ENCODE measurements at places on chromosomes 2 and 18.

GRCh38 chr2:235421618-235422017 lies 72.2 kb upstream of the AGAP1 start:
- no peak for DNase-seq

GRCh38 chr2:231923951-231924888 lies 2.0 kb downstream of the NPPC start:
- no peak for DNase-seq

DNA sequence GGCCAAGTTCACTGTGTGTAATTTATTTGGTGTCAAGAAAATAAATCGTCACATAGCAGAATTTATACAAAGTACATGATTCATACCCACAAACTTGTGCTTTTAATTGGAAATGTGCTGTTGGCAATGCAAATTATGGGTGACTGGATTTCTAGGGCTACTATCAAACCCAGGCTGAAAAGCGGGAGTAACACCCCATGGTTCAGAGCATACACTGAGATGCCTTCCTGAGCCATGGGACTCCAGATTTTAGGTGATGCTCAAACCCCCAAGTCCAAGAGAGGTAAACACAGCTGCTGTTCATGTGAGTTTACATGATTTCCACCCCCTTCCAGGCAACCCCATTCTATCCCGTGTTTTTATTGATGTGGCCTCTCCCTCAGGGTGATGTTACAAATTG lies 565.9 kb upstream of the ID2 start:
- DNase-seq: no peak

DNA sequence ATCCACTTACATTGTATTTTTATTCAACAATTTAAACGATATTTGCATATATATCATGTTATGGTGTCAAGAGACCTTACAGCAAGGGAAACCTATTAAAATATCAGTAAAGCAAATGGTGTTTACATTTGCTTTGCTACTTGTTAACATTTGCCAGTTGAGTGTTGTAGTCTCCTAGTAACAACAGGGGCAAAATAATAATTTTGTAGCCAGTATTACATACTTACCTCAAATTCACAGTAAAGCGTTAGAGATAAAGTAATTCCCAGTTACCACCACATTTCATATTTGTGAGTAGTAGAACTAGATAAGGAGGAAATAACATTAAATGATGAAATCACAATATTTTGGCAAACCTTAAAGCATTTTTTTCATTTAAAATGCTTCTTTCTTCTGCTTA lies 71.3 kb downstream of the FASTKD2 start:
- DNase-seq: no peak

DNA sequence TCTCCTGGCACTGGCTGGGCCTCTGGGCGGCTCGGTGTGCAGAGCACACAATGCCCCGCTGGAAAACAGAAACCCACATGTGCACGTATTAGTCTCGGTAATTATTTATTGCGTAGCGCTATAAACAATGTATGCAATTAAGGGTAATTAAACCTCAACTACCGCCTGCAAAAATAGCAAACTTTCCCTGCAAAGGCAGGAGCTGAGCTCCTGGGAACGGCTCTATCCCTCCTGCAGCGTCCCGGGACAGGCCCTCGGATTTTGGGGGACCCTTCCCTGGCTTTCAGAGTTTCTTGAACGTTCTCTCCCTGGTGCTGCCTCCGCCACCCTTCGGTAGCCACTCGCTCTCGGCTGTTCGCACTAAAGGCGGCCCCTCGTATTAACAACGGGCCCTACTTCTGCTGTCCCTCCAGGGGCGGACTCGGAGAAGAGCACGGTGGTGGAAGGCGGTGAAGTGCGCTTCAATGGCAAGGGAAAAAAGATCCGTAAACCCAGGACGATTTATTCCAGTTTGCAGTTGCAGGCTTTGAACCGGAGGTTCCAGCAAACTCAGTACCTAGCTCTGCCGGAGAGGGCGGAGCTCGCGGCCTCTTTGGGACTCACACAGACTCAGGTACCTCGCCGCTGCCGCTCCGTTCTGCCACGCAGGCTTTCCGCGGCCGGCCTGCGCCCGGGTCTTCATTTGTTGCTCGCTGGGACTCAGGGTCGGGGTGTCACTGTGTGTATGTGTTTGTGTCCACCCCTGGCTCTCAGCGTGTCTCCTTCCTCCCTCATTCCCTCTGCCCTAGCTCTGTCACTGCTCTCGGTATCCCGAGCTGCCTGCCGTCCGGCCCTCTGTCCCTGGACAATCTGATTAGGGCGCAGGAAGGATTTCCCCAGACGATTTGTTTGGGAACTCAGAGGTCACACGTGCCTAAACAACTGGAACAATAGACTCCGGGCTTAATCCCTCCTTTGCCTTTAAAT lies 1.2 kb downstream of the DLX1 start:
- peak; percentile 69 for DNase-seq

DNA sequence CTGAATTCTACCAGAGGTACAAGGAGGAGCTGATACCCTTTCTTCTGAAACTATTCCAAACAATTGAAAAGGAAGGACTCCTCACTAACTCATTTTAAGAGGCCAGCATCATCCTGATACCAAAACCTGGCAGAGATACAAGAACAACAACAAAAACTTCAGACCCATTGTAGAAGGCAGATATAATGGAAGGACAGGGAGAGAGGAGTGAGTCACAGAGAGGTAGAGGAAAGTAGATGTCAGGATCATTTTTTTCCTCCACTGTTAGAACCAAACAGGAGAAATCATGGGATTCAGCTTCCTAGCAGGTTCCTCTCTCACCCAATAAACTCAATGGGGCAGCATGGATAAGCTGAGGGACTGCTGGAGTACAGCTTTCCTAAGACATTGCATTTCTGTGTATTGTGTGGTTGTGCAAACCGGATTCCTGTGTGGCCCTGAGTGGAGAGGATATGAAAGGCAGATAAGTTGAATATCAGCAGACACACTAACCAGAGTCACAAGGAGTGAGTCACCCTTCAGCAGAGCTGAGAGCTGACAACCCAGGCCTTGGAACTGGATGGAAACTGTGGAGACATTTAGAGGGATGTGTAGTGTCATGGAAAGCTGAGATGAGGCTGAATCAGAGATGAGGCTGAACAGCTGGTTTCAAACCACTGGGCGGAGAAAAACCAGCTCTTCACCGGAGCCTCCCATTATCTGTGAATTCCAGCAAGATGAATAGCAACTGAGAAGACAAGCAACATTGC lies 60.9 kb upstream of the MMADHC start:
- peak; percentile 85 for DNase-seq

DNA sequence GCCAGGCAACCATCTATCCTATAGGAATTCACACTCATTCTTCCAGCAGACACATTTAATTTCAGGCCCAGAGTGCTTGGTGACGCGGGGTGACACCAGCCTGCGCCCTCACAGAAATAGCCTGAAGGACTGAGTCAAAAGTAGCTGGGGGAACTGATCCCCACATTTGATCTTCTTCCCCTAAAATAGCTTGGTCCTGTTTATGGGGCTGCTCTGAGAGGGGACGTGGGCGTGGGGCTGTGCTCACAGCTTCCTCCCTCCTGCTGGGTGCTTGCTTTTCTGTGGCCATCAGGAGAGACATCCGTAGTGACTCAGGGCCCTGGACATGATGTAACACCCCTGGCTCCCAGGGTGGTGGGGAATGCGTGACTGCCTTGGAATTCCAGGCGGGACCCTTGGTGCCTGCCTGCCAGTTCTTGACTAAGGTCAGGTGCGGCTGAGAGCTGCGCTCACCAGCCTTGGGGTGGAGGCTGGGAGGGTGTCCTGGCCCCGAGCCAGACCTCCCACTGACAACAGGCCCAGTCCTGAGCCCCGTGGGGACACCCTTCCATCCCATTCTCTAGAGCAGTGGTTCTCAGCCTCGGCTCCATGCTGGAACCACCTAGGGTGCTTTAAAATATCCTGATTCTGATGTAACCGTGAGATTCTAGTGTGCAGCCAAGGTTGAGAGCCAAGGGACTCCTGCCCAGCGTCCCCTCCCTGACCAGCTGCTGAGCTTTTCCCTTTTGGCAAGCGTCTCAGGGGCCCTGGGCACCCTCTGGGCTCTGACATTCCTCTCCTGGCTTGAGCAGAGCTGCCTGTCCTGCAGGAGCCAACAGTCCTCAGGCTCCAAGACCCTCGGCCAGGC lies 47.4 kb upstream of the SMAD7 start:
- peak; percentile 97 for DNase-seq

DNA sequence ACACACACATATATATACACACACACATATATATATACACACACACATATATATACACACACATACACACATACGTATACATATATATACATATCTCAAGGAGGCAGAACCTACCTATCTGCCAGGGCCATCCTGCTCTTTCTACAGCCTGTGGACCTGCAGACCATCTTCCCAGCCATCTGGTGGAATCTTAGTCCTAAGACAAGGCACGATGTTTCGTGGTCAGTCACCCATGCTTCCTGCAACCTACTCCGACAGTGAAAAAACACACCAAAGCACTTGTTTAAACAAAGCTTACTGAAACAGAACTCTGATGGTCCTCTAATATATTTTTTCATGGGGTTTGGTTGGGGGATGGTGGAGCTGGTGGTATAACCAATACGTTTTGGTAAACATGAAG lies 164.2 kb upstream of the ZNF521 start:
- no peak for DNase-seq

DNA sequence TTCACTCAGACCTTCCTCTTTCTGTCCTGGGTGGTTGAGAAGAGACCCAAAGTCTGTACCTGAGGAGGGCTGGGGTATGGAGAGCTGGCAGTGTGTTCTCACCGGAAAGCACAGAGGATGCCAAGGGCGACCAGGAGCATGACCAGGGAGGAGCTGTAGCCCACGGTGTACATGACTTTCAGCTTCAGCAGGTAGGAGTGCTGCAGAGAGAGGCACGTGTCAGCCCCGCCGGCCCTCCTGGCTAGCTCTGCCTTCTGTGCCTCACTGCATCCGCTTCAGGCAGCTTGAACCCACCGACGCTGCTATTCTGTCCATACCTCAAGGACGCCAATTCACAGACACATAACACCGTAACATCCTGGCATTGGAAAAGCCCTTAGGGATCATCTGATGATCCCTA lies 34.0 kb downstream of the TMEM37 start:
- no peak for DNase-seq

GRCh38 chr2:196367633-196368032 lies 196.3 kb upstream of the STK17B start:
- no peak for DNase-seq

- DNase-seq: peak; percentile 82
Measured at GRCh38 chr2:11344342-11344955, at the start of gene ROCK2. ROCK2 (minus strand) TSS chr2:11344636; CDS start chr2:11344136, 500 bp downstream.

- peak; percentile 22 for DNase-seq
Measured at GRCh38 chr2:224284134-224284946, 117.6 kb downstream of the FAM124B start.

DNA sequence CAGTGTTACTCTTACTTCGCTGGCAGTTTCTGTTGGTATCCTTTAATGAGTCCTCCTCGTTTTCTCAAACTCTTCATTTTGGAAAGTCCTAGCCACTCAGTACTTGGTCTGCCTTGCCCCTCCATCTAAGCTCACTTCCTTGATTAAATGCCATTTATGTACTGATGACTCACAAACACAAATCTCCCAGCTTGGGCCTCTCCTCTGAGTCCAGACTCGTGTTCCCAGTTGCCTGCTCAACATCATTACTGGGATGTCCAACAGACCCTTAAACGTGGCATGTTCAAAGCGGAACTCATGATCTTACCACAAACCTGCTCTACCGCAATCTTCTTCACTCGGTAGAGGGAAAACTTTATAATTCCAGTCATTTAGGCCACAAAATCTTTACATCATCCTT lies 13.8 kb upstream of the CCDC68 start:
- DNase-seq: no peak

DNA sequence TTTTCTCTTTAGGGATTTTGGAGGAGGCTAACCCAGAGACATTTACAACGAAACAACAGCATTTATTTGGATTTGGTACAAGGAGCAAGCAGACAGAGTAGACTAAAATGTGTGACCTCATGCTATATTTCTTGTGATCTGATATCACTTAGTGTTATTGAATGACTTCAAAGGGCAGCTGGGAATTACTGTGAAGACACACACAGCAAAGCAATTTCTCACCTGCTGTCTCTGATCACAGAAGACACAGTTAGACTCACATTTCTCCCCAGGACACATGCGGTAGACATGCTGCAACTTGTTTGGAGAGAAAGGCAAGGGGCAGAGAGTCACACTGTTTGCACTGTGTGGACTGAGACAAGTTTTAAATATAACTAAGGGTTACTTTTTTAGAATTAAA lies 67.5 kb downstream of the LTBP1 start:
- DNase-seq: no peak

DNA sequence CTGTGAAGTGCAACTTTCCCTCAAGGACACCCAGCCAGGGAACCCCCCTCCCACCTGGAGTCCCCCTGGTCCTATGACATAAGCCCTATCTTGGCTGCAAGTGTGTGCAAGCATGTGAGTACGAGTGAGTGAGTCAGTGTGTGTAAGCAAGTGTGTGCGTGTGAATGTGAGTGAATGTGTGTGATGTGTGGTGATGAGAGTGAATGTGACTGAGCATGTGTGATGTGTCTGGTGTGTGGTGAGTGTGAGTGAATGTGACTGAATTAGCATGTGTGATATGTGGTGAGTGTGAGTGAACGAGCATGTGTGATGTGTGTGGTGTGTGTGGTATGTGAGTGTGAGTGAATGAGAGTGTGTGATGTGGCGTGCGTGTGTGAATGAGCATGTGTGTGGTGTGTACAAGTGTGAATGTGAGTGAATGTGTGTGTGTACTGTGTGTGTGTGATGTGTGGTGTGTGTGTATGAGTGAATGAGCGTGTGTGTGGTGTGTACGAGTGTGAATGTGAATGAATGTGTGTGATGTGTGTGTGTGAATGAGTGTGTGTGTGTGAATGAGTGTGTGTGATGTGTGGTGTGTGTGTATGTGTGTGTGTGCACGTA lies 68.8 kb upstream of the SMAD7 start:
- no peak for DNase-seq

- peak; percentile 9 for DNase-seq
Measured at GRCh38 chr2:181876614-181877063, 14.9 kb upstream of the ITPRID2 start.

GRCh38 chr2:119517433-119517832 lies 6.8 kb downstream of the SCTR start:
- DNase-seq: peak; percentile 18

DNA sequence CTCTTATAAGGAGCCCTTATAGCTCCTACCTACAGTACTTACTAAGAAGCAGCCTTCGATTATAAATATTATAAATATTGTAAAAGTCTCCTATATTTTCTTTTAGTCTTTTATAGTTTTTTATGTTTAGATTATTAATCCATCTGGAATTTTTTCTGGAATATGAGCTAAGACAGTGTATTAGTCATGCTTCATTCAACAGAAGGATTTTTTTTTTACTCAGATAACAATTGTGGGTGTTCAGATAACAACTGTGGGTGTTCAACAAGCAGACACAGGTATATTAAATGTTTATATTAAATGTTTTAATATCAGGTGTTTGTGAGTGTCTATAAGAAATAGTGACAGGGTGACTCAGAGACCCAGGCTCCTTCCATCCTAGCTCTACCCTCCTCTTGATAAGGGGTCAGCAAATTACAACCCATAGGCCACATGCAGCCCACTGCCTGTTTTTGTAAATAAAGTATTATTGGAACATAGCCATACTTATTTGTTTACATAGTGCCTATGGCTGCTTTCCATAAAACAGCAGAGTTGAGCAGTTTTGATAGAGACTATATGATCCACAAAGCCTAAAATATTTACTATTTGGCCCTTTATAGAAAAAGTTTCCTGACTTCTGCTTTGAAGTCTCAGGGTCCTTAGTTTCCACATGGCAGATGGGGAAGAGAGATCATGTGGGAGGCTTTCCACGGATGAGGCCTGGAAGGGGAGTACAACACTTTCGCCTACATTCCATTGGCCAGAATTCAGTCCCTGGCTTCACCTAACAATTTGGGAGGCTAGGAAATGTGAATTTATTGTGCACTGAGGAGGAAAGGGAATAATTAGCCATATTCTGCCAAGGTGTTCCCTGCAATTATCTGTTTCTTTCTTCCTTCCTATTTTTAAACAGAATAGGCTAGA lies 4.3 kb upstream of the SPATS2L start:
- DNase-seq: no peak

GRCh38 chr2:112604952-112605351 lies 20.5 kb downstream of the CHCHD5 start:
- DNase-seq: no peak
